Left lung (tissue), 14 donors: ENCODE measurements at places on chromosomes 2 and 18.

GRCh38 chr2:207879536-207879935 lies 109.8 kb upstream of the FZD5 start:
- no peak for DNase-seq

DNA sequence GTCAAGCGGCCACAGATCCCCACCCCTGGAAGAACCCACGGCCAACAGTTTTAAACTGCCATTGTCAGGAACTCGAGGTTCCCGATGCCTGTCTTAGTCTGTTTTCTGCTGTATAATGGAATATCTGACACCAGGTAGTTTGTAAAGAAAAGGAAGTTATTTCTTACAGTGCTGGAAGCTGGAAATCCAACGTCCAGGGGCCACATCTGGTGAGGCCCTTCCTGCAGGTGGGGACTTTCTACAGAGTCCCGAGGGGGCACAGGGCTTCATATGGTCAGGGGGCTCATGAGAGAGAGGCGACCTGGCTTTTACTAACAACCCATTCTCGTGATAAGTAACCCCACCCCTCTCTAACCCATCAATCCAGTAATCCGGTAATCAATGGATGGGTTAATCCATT lies 501.6 kb upstream of the MYT1L start:
- DNase-seq, result no peak

DNA sequence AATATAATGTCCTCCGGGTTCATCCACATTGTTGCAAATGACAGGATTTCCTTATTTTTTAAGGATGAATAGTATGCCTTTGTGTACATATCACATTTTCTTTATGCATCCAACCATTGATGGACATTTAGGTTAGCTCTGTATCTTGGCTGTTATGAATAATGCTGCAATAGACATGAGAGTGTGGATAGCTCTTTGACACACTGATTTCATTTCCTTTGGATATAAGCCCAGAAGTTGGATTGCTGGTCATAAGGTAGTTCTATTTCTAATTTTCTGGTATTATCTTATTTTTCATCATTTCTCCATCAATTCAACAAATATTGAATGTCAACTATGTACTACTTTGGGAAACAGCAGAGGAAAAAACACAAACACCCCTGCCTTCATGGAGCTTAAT lies 423.3 kb downstream of the MTX2 start:
- no peak for DNase-seq

DNA sequence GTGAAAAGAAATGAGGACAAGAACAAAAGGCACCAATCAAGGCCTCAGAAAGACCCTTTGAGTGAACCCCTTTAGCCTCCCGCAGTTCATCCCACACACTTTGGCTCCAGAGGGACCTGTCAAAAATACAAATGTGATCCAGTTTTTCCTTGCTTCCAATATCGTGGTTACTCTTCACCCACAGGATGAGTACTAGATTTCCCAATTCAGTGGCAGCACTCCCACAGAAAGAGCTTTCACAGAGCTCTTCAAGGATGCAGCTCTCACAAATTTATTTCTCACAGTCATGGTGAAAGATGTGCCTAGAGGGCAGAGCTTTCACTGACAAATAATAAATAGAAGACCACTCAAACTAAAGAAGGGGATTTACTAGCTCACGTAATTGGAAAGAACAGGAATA lies 3.0 kb upstream of the GFPT1 start:
- DNase-seq, result no peak

DNA sequence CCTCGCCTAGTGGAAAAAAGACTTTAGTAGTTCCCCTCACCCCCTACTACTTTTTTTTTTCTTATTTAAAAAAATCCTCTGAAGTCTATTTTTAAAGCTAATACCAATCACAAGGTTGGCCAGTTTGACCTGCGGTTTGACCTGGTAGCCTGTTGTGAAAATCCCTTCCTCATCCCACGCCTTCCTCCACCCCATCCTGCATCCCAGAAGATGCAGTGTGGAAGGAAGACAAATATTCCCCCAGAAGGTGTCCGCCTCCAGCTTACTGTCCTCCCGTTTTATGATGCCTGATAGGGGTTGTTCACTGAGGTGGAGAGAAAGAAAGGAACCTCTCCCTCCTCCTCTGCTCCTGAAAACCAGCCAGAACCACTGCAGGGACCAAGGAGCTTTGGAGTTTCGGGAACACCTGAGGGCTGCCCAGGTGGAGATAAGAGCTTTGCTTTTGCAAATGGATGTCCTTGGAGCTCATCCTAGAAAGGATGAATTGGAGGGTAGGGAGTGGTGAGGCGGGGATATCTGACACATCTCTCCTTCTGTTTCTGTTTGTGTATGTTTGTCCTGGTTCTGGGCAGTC lies 909 bp downstream of the ATP6V1C2 start:
- DNase-seq, result no peak

DNA sequence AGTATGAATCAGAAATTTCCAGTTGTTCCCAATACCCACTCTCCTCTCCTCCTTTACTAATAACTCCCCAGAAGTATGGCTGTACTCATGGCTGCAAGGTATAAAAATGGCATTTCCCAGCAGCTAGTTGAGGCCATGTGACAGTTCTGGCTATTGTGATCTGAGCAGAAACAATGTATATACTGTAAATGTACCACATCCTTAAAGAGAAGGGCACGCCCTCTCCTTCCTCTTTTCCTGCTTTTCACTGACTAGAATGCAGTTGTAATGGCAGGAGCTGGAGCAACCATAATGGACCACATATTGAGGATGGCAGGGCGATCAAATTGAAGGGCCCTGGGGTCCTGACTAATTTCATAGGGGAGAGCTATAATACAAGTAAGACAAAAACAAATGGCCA lies 211.2 kb downstream of the TNS1 start:
- no peak for DNase-seq

- DNase-seq, result no peak
Observed at GRCh38 chr2:133331436-133331835, 236.8 kb downstream of the NCKAP5 start.

DNA sequence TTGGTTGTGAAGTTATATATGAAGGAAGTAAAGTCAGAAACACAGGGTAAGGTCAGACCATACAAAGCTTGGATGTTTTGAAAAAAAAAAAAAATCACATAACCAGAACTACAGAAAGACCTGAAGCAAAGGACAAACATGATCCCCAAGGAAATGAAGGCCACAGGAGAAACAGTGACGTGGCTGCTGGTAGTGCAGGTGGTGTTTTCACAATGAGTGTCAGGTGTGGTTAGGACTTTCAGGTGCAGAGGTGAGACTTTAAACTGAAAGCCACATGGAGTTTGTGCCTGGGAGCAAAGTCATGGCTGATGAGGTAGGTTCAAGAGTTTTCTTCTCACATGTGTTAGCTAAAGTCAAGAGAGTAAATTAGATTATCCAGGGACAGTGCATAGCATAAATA lies 270.7 kb downstream of the PIEZO2 start:
- DNase-seq, result no peak

GRCh38 chr2:238868616-238869292 lies 20.9 kb downstream of the TWIST2 start:
- DNase-seq, result peak; percentile 60

DNA sequence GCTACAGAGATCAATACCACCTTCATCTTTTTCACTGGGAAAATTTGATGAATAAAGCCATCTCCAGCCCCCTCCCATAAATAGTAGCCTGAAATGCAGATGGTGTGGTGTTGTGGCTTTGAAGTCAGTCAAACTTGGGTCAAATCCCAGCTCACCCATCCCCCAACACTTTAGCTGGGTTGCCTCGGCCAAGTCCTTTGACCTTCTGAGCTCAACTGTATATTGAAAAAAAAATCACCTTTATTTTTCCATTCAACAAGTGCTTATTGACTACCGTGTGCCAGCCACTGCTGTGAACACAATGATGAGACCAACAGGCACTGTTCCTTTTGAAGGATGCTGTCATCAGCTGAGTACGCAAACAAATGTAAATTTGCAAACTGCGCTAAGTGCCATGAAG lies 35.1 kb upstream of the NTSR2 start:
- DNase-seq, result no peak

- no peak for DNase-seq
Observed at GRCh38 chr18:3810296-3810695, 360.3 kb downstream of the TGIF1 start.

DNA sequence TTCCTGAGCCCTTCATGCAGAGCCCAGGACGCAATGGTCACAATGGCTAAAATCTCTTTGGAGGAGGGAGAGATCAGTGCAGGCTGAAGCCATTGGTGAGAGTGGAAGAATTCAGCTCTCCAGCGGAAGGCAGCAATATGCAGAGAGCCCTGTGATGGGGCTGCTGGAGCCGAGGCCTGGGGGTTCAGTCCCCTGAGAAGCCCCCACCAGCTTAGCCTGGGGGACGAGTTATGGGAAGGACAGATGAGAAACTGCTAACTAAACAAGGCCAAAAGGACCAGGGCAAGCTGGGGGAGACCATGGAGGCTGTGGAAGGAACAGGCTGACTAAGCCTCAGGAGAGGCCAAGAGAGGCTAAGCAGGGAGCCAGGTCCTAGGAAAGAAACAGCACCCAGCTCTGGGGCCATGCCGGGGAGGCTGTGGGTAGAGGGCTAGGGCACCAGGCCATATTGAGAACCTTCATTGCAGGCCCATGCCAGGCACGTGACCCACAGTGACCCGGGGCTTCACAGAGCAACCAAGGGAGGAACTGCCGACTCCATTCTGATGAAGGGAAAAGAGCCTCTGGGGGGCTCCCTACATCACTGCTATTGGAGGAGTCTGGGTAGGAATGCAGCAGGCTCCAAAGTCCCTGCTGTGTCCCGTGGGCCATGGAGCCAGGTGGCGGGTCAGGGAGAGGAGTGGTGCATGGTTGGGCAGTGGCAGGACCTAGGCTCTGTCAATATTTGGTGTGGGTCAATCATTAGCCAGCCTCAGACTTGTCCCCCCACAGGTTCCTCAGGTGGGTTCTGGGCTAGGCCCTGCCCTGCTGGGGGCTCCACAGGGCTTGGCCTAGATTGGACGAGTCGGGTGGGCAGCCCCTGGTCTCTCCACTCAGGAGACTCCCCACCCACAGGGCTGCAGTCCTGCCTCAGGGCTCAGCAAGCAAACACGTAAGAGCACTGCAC lies 19.8 kb downstream of the PROC start:
- no peak for DNase-seq

GRCh38 chr2:196750977-196751631 lies 48.4 kb downstream of the GTF3C3 start:
- DNase-seq, result no peak

- no peak for DNase-seq
Observed at GRCh38 chr2:219551441-219552381, 7.9 kb downstream of the TMEM198 start.

GRCh38 chr2:147088871-147089270 lies 756.0 kb upstream of the ACVR2A start:
- no peak for DNase-seq

DNA sequence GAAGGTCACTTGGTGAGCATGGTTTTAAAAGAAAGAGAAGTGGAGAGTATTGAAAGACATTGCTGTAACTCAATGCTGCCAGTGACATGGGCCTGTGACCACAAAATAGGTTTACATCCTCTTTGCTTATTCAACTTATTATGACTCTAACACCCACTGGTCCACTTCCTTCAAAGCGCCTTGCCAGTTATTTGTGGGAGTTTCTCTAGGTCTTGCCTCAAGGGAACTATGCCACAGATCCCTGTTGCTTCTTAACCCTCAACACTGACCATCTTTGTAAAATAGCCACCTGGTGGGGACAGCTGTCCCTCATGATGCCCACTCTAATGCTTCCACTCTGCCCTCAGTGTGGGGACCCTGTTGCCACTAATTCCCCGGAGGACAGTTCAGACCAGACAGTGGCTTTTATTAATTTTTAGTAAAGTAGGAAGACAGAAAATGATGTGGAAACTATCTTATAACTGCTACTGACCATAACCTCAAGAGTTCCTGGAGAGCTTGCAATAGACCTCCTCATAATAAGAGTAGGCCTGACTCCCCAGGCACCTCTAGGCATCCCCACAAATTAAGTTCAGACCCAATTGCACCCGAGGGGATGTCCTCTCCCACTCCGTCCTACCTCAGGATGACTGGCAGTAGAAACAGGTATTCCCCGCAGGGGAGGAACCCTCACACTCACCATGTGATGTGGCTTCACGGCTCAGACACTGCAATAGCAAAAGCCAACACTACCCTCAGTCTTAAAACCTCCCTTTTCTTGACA lies 31.3 kb upstream of the SLC25A52 start:
- DNase-seq, result no peak

GRCh38 chr18:27010784-27011183 lies 145.3 kb upstream of the AQP4 start:
- no peak for DNase-seq

DNA sequence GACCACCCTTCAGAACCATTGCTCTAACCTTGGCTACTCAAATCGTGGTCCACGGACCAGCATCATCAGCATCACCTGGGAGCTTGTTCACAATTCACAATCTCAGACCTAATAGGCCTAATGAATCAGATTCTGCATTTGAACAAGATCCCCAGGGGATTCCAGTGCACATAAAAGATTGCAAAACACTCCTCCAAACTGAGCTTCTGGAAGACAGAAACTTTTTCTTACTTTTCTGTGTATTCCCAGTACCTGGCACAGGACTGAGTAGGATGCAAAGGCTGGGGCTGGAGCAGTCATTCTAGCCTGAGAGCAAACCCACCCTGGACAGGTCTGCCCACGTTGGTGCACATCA lies 115.1 kb upstream of the COPS8 start:
- no peak for DNase-seq

DNA sequence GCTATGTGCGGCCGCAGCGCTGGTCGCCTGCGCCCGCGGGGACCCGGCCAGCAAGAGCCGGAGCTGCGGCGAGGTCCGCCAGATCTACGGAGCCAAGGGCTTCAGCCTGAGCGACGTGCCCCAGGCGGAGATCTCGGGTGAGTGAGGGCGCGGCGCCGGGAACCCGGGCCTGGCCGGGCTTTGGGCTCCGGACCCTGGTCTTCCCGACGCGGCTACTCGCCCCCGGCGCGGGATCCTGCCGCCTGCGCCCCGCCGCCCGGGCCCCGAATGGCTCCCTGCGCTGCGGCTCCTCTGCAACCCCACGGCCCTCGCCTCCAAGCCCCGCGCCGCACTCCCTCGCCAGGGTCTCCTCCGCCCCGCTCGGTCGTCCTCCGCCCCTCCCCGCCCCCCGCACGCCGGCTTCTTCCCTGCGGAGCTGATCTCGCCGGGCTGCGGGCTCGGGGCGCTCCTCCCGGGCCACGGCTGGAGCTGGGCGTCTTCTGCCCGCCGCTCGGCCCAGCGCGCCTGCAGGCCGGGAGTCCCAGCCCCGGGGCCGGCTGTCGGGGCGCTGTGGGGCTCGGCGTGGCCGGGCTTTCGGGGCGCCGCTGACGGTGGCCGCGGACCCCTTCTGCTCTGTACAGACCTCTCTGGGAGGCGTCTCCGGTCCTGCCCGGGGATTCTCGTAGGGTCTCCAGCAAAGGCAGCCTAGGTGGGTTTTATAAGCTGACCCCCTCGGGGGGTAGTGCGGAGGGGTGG lies 652 bp downstream of the GPC1 start:
- peak; percentile 80 for DNase-seq

DNA sequence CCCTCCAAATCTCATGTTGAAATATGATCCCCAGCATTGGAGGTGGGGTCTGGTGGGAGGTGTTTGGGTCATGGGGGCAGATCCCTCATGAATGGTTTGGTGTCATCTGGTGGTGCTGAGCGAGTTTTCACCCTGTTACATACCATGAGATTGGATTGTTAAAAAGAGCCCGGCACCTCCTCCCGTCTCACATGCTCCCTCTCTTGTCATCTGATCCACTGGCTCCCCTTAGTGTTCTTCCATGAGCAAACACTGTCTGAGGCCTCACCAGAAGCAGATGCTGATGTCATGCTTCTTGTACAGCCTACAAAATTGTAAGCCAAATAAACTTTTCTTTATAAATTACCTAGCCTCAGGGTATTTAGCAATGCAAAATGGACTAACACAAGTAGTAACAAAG lies 405.0 kb upstream of the SLC39A10 start:
- no peak for DNase-seq

- DNase-seq, result no peak
Observed at GRCh38 chr2:215171151-215171550, 32.7 kb upstream of the ABCA12 start.
